ENCODE measurements at places on chromosomes 5 and 9. TPM values are rescaled to one million over a fixed set of nuclear protein-coding genes. Genes with fewer than 3 reads are reported as not detected.
A peak's percentile ranks its signal among the peaks of the same experiment; 100 is the strongest.

Gene GABRA1
- total RNA-seq: 25.3 TPM

Gene TMC1
- total RNA-seq: 0.39 TPM

Gene LOX
- 88.1 TPM for total RNA-seq

Gene LCN15
- total RNA-seq: not detected

Gene PCDHGA11
- total RNA-seq: 8.0 TPM

Gene FUT7
- 0.40 TPM for total RNA-seq

Gene PCDHB2
- 5.8 TPM for total RNA-seq

GRCh38 chr9:18596920-18597319, 123.0 kb downstream of the ADAMTSL1 start:
- no peak overlapping the region for H3K4me3 ChIP-seq
- H3K4me1 ChIP-seq: peaks cover 4% of the 10 kb centered on the region
- no peak overlapping the region for H3K27ac ChIP-seq
- no peaks in the 10 kb centered on the region for H3K36me3 ChIP-seq
- DNase-seq: no peak
- H3K27me3 ChIP-seq: no peaks in the 10 kb centered on the region

DNA sequence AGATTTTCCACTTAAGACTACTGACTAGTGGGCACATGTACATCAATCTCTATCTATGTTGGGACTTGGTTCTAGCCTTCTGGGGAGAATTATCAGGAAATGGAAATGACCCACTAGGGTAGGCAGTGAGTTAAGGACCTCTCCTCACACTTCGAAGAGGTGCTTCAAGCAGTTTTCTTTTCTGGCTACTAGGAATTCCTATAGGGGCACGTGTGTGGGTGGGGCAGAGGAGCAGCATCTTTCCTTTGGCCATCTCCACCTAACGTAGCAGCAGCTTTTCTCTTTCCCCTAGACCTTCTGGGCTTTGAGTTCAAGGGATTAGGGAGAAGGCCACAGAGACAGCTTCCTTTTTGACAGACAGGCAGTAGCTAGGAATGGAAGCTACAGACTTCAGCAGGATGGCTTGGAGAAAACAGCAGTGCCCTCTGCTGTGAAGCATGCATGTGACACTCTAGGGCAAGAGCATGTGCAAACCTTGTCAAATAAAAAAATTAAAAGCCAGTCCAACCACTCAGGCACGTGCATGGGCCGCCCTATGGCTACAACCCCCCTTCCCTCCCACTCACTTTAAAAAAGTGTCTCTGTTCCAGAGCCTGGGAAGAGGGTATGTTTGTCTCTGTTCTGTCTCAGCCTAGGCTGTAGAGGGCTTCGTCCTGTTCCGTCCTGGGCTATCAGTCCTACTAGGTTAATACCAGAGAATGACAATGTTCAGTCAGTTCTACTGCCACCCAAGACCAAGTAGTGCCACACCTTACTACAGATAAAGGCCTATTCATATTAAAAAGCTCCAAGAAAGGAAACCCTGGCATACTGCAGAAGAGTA, 8.7 kb upstream of the GFRA3 start:
- DNase-seq: peak; percentile 57
- H3K27me3 ChIP-seq: no peaks in the 10 kb centered on the region
- peaks cover 3% of the 10 kb centered on the region for H3K36me3 ChIP-seq
- H3K4me3 ChIP-seq: no peak overlapping the region
- H3K4me1 ChIP-seq: no peaks in the 10 kb centered on the region

- no peaks in the 10 kb centered on the region for H3K36me3 ChIP-seq
- no peak overlapping the region for H3K27ac ChIP-seq
- no peaks in the 10 kb centered on the region for H3K4me1 ChIP-seq
- H3K4me3 ChIP-seq: no peak overlapping the region
Measured at GRCh38 chr5:95848701-95849100, 26.2 kb upstream of the GLRX start.

- no peaks in the 10 kb centered on the region for H3K4me1 ChIP-seq
- H3K27ac ChIP-seq: no peak overlapping the region
- H3K27me3 ChIP-seq: no peaks in the 10 kb centered on the region
- H3K4me3 ChIP-seq: no peak overlapping the region
Measured at GRCh38 chr5:44312374-44312773, 76.8 kb downstream of the FGF10 start.

GRCh38 chr9:6132650-6133049, 83.0 kb upstream of the IL33 start:
- H3K27ac ChIP-seq: no peak overlapping the region
- no peak overlapping the region for H3K4me3 ChIP-seq
- H3K27me3 ChIP-seq: no peaks in the 10 kb centered on the region
- DNase-seq: no peak

DNA sequence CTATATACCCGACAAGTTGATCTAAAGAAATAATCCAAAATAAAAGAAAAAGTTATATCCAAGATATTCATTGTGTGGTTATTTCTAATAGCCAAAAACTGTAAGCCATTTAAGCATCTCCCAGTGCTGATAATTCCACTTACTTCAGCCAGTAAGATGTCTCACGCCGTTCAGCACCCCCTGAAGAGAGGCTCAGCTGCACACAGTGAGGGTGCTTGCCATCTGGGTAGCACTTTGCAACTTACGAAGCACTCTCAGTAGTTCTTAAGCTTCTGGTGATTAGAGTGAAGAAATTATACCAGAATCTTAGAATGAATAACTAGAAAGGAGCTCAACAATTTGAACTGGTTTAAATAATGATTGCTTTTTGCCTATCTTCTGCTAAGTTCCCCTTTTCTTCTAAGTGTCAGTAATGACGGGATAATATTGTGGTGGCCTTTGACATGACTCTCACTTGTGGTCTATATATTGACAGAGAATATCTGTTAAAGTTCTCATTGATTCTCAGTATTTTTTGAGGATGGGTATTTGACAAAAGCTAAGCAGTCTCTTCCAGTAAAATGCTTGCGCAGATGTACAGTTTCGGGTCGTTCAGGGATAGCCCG, 26.2 kb upstream of the LTC4S start:
- no peak overlapping the region for H3K27ac ChIP-seq
- H3K27me3 ChIP-seq: no peaks in the 10 kb centered on the region
- peaks cover 57% of the 10 kb centered on the region for H3K36me3 ChIP-seq
- H3K4me1 ChIP-seq: peaks cover 5% of the 10 kb centered on the region
- no peak overlapping the region for H3K4me3 ChIP-seq

GRCh38 chr5:107100121-107100520, 570.6 kb downstream of the EFNA5 start:
- no peaks in the 10 kb centered on the region for H3K36me3 ChIP-seq
- no peaks in the 10 kb centered on the region for H3K27me3 ChIP-seq
- no peak for DNase-seq
- H3K4me1 ChIP-seq: no peaks in the 10 kb centered on the region
- H3K4me3 ChIP-seq: no peak overlapping the region

GRCh38 chr5:148713735-148714508, 59.6 kb upstream of the HTR4 start:
- no peaks in the 10 kb centered on the region for H3K36me3 ChIP-seq
- H3K27ac ChIP-seq: no peak overlapping the region
- no peak overlapping the region for H3K4me3 ChIP-seq
- H3K27me3 ChIP-seq: no peaks in the 10 kb centered on the region
- H3K4me1 ChIP-seq: no peaks in the 10 kb centered on the region
- DNase-seq: no peak

DNA sequence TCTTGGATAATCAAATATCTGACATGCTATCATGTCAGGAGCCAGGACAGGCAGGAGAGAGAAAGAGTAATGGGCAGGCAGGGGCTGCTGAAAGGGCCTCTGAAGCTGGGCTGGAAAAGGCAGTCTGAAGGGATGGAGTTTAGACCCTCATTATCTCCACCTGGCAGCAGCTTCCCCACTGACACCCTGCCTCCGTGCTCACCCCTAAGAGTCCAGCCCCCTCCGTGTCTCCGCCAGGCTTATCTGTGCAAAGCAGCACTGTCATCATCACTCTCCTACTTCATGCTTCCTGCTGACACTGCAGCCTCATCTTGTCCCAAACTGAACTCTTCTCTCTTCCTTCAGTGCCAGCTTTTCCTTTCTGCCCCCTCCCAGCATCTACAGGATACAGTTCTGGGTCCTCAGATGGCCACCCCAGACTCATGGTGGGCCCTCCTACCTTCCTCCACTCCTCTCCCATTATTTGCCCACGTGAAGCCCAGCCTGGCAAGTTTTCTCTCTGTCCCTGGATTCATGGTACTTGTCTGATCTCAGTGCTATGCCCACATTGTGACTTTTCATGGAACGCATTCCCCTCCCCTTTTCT, 70.9 kb upstream of the KLF9 start:
- DNase-seq: no peak
- no peak overlapping the region for H3K27ac ChIP-seq
- no peaks in the 10 kb centered on the region for H3K36me3 ChIP-seq
- peaks cover 5% of the 10 kb centered on the region for H3K4me1 ChIP-seq
- H3K4me3 ChIP-seq: no peak overlapping the region

DNA sequence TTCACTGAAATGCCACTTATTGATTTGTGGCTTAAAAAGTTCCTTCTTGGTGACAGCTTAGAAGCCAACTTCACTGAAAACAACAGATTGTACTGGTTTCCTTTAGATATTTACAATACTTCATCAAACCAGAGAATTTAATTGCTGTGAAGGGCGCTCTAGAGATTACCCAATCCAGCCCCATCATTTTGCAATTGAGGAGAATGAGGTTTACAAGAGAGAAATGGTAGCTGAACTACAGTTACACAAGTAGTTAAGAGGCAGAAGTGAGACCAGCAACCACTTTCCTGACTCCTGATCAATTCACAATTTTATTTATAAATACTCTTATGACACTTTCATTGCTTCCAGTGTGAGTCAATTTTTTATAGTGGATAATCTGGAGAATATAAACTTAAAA, 103.5 kb upstream of the APC start:
- H3K27me3 ChIP-seq: no peaks in the 10 kb centered on the region
- no peak overlapping the region for H3K4me3 ChIP-seq
- no peak overlapping the region for H3K27ac ChIP-seq
- DNase-seq: no peak
- no peaks in the 10 kb centered on the region for H3K36me3 ChIP-seq

GRCh38 chr9:121744002-121744686, 92.7 kb downstream of the DAB2IP start:
- H3K36me3 ChIP-seq: peaks cover 13% of the 10 kb centered on the region
- H3K4me1 ChIP-seq: peaks cover 80% of the 10 kb centered on the region
- DNase-seq: no peak
- H3K27ac ChIP-seq: peak overlapping the region; percentile 92

DNA sequence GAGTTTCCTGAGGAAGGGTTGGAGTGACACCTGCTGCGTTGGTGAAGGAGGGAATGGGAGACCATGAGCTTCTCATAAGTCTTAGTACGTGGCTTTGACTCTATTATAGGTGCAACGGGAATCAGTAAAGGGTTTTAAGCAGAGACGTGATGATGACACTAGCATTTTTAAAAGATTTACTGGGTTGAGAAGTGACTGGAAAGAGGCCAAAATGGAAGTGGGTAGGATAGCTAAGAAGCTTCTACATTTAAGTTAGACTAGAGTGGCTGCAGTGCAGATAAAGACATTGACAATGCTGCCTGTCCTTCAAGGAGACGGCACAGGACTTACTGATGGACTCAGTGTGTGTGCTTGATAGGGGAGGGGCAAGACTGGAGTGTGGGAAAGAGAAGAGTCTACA, 6.2 kb downstream of the GAPT start:
- no peak overlapping the region for H3K4me3 ChIP-seq
- no peaks in the 10 kb centered on the region for H3K4me1 ChIP-seq
- no peak for DNase-seq
- no peaks in the 10 kb centered on the region for H3K36me3 ChIP-seq
- H3K27me3 ChIP-seq: no peaks in the 10 kb centered on the region

- H3K36me3 ChIP-seq: peaks cover 3% of the 10 kb centered on the region
- H3K4me3 ChIP-seq: no peak overlapping the region
- H3K4me1 ChIP-seq: no peaks in the 10 kb centered on the region
- no peak overlapping the region for H3K27ac ChIP-seq
- H3K27me3 ChIP-seq: no peaks in the 10 kb centered on the region
Measured at GRCh38 chr5:17267106-17267505, 49.7 kb downstream of the BASP1 start.

DNA sequence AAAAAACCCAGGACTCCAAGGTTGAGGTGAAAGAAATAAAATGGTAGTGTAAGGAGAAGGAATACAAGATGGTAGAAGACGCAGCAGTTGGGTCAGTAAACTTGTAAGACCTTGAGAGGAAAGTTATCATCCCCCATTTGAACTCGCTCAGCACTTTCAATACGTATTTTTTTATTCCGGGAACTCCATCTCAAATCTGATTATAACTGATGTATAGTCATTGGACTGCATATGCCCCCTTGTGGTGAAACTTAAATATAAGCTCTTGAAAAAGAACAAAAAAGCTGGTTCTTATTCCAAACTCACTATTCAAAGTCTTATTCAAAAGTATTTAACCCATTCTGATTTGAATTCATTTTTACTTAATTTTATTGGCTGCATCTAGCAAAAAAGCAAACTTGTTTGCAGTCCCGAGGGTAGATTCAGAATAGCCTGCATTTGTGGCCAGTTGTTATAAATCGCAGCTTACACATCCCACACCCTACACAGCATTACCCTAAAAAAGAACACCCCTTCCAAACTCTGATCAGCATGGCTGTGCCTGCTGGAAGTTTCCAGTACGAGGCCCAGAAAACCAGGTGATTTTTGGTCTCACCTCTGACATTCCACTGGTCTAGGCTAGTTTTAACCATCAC, 118.0 kb downstream of the ESM1 start:
- H3K27ac ChIP-seq: no peak overlapping the region
- H3K4me3 ChIP-seq: no peak overlapping the region
- no peaks in the 10 kb centered on the region for H3K27me3 ChIP-seq
- no peaks in the 10 kb centered on the region for H3K4me1 ChIP-seq

- H3K4me3 ChIP-seq: no peak overlapping the region
- no peak for DNase-seq
- H3K36me3 ChIP-seq: peaks cover 76% of the 10 kb centered on the region
- H3K4me1 ChIP-seq: peaks cover 83% of the 10 kb centered on the region
- H3K27me3 ChIP-seq: no peaks in the 10 kb centered on the region
Measured at GRCh38 chr9:134405527-134405926, 79.3 kb downstream of the RXRA start.

Measured in spinal cord (tissue), 10 donors.